ENCODE measurements at places on chromosomes 5 and 9.

DNA sequence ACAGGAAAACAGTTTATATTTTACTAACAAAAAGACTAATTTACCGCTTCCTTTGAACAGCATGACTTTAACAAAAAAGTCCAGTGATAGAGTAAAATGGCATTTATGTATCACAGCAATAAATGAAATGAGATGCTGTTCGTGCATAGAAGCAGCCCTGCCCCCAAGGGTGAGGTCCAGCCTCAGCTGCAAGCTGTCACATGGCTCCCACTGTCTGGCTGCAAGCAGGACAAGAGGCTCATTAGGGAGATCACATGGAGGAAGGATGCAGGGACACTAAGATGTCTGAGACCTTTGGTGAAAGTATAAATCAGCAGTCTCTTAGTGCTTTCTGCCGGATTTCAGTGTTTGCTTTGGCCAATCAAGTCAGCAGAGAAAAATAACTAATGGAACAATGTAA lies 23.0 kb downstream of the GDNF start:
- no peak for DNase-seq

DNA sequence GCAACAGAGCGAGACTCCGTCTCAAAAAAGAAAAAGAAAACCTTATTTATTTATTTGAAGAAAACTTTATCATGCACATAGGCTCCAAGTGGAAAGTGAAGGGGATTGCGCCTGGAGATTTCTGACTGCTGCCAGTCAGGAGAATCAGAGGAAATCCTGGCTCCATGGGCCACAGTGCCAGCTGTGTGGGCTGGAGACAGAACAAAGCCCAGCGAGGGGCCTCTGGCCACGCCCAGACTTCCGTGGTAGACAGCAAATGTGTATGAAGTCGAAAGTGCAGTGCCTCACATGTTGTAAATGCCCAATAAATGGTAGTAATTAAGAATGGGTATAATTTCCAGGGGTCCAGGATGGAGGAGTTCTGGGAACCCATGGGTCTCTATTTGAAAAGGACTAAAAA lies 75.8 kb upstream of the WWC1 start:
- DNase-seq: no peak

DNA sequence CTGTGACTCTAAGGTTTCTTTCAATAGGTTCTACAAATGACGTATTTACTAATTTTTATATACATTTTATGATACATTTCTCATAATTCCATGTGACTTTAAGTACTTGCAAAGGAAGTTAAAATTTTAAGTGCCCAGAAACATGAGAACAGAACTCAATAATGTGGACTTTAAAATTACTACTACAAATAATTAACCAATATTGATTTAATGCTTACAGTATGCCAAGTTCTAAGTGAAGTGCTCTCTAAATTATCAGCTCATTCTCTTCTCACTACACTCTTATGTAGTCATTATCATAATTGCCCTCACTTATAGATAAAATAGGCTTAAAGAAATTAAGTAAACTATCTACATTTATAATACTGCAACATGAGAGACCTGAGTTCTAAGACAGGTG lies 1690.7 kb upstream of the CDH9 start:
- no peak for DNase-seq

GRCh38 chr9:31582071-31582470 lies 802.4 kb upstream of the ACO1 start:
- DNase-seq: no peak

GRCh38 chr5:171989276-171989675 lies 17.2 kb downstream of the FBXW11 start:
- DNase-seq: no peak

DNA sequence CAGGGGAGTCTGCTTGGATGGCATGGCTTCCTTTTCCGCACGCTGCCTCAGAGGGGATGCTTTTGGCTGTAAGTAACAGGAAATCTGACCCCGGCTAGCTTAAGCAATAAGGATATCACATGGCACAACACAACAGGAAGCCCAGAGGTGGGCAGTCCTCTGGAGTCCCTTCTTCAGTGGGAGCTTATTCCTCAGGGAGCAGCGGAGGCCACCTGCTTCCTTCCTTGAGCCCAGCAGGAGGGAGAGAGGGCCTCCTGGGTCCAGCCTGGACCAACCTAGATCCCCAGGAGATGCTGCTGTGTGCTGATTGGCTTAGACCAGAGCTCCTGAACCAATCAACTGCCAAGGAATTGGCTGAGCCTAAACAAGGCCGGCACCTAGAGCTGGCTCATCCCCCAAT lies 66.3 kb downstream of the C9orf50 start:
- DNase-seq: no peak

DNA sequence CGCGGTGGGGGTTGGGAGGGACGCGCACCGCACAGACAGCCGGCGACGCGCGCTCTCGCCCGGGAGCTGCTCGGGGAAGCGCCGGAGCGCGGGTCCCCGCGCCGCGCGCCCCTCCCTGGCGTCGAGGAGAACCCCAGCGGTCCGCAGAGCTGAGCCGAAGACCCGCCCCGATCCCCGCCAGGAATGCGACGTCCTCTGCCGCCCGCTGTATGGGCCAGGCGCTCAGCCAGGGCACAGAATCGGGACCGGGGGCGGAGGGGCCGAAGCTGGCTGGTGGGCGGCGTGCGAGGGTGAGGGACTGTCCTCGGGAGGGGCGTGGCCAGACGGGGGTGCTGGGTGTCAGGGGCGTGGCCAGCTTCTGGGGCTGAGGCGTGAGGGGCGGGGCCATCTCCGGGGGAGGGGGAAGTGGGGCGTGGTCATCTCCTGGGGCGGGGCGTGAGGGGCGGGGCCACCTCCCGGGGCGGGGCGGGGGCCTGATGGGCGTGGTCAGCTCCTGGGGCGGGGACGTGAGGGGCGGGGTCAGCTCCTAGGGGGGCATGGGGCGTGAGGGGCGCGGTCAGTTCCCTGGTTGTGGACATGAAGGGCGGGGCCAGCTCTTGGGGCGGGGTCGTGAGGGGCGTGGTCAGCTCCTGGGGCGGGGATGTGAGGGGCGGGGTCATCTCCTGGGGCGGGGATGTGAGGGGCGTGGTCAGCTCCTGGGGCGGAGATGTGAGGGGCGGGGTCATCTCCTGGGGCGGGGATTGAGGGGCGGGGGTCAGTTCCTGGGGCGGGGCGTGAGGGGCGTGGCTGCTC lies 965 bp downstream of the PTGDS start:
- DNase-seq: peak; percentile 66

DNA sequence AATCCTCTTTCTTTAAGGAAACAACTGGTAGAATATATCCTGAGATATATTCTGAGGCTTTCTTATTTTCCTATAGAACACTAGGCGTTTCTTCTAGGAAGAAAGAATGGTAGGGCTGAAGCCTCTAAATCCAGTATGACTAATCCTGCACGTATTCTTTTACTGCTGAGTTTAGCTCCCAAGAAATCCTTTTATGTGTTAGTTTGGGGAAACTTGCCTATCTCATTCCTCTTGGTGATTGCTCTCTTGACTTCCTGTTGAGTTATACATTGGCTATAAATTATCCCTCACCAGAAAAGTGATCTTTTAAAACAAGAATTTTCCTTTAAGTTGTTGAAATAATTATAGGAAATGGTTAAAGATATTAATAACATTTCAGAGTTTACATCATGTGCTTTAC lies 422.9 kb downstream of the TMEM161B start:
- no peak for DNase-seq

DNA sequence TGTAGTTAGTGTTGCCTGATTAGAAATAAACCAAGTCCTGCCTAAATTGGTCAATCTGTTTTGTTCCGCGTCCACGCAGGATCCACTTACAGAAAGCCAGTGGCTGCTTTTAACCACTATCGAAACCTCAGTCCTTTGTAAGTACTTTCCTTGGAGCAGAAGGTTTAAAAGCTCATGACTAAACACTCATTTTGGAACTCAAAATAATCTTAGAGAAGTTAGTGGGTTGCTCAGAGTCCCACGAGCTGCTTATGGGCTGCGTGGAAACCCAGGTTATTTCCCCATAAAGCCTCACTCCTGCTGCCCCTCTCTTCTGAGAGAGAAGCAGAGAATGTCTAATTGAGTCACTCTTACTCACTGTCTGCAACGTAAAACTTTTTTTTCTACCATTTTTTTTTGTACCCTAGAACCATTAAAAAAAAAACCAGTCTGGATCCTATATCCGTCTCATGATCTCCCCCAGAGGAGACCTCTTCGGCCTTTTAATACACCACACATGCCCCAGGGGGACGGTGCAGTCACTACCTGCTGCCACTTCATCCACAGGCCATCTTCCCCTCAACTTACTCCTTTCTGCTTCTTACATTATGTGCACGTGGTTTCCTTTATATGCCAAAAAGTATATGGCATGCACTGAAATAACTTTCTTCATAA lies 7.6 kb downstream of the BASP1 start:
- DNase-seq: no peak

GRCh38 chr5:168941901-168942300 lies 359.0 kb downstream of the SLIT3 start:
- no peak for DNase-seq

- DNase-seq: no peak
These were observed 343.6 kb downstream of the ADGRV1 start for GRCh38 chr5:90902170-90902569.

- no peak for DNase-seq
These were observed 66.9 kb downstream of the TMC1 start for GRCh38 chr9:72588336-72588735.

DNA sequence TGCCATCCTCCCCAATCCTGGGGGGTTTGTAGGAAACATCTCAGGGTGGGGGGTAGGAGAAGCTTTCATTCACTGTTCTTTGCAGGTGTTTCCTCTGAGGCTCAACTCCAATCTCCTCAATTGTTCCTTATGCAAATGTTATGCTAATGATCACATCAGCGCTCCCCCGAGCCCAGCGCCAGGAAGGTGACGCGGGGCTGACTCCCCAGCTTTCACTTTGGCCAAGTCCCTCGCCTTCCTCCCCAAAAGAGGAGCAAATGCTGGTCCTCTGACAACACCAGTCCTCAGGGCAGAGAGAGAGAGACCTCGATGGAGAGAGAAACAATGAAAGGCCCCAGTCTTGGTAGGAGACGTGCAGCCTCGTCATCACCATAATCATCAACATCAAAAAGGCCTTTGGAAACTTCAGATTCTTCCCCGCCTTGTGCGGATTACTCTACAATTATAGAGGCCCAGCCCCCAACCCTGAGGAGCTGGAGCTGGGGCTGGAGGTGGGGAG lies 39.1 kb downstream of the PCDH1 start:
- DNase-seq: no peak

DNA sequence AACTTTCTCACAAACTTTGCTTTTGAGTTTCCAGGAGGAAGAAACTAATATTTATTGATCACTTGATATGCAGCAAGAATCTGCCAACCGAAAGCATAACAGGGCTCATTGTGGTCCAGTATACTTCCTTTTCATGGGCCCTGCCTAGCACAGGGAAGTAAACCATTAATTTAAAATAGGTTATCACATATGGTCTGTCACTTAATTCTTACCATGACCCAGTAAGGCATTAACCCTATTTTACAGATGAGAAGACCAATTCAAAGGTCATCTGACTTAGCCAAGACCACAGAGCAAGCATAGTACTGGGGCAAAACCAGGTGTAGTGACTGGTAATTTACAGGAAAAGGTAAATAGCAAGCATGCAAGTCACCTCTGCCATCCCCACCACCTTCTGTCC lies 336.9 kb upstream of the DMAC1 start:
- no peak for DNase-seq

GRCh38 chr5:157596487-157596886 lies 20.9 kb upstream of the ADAM19 start:
- no peak for DNase-seq

- DNase-seq: no peak
These were observed 25.1 kb downstream of the ERGIC1 start for GRCh38 chr5:172858990-172859811.

DNA sequence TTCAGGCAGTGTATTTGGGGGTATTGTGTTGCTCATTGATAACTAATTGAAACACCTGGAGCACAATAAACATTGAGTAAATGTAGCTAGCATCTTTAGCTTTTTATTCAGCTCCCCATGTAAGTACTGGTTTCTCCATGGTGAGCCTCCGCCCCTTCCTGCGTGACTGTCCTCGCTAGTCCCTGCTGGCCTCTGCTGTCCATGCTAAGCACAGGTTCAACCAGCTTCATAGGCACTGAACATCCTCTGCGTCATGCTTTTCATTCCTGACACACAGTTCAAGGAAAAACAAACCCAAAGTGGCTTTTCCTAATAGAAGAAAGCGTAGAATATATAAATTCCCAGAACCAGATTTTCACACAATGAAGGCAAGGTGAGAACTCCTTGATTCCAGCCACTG lies 27.3 kb upstream of the DAP start:
- DNase-seq: no peak

DNA sequence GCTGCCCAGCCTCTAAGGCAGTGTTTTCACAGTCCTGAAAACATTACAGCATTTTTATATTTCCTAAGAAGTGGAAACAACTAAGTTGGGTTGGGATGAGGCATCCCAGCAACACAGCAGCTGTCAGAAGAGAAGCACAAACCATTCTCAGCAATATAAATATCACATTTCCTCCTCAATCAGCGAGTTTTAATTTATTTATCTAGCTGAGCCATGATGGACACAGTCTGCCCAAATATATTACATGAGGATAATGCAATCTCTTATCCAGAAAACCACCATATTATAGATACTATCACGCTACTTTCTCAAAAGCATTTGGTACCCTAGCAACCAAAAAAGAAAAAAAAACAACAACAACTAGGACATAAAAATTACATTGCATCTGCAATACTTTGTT lies 158.5 kb downstream of the FSTL4 start:
- no peak for DNase-seq

GRCh38 chr5:176503496-176503895 lies 33.7 kb downstream of the RNF44 start:
- no peak for DNase-seq

GRCh38 chr5:89498699-89499098 lies 615.7 kb upstream of the MEF2C start:
- DNase-seq: no peak

- DNase-seq: no peak
These were observed 178.9 kb downstream of the SH3GL2 start for GRCh38 chr9:17757816-17758215.

GRCh38 chr5:22651355-22651754 lies 201.8 kb downstream of the CDH12 start:
- DNase-seq: no peak

DNA sequence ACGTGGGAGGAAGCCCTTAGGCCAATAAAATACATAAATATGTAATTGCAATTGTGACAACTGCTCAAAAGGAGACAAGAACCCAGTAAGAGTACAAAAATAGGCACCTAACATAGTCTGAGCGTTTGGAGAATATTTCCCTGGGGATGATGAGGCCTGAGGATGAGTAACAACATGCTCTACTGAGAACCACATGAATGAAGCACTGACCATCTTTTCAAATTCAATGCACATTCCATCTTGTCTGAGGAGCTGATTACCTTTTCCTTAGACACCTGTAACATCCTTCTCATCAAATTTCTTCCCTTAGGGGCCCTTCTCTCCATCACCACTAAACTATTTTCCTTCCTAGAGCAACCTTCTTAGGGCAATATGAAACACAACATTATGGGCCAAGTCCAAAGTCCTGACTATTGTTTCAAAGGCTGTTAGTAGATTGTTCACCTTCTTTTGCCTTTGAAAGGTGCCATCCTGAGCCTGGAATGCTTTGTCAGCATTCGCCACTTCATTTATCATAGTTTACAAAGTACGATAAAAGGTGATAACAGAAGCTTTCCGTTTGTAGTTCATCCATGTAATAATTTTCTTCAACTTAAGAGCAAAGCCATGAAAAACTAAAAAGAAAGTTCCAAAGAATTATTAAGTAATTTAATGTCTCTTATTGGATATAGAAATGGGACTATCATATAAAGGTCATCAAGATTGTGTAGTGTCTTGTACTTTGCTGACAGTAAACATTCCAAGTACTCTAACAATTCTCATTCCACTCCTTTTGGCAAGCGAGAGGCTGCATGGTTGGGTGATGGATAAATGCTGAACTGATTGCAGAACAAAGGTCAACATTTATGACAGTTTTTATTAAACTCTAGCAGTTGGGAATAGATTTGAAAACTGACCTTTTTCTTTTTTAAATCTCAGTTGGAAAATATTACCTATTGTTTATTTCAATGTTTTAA lies 471.3 kb downstream of the PDE4D start:
- DNase-seq: no peak
